ENCODE measurements at places on chromosomes 12 and 14.

DNA sequence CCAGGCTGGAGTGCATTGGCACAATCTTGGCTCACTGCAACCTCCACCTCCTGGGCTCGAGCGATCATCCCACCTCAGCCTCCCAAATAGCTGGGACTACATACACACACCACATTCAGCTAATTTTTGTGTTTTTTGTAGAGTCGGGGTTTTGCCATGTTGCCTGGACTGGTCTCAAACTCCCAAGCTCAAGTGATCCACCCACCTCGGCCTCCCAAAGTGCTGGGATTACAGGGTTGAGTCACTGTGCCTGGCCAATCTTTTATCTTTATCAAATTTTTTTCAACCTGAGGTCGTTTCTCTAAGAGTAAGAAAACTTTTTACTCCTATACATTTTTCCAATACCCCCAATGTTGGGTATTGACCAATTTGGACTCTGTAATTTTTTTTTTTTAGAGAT lies 40.0 kb upstream of the NAP1L1 start:
- DNase-seq: no peak

GRCh38 chr12:109996483-109996853 lies 300 bp upstream of the GIT2 start:
- no peak for DNase-seq

DNA sequence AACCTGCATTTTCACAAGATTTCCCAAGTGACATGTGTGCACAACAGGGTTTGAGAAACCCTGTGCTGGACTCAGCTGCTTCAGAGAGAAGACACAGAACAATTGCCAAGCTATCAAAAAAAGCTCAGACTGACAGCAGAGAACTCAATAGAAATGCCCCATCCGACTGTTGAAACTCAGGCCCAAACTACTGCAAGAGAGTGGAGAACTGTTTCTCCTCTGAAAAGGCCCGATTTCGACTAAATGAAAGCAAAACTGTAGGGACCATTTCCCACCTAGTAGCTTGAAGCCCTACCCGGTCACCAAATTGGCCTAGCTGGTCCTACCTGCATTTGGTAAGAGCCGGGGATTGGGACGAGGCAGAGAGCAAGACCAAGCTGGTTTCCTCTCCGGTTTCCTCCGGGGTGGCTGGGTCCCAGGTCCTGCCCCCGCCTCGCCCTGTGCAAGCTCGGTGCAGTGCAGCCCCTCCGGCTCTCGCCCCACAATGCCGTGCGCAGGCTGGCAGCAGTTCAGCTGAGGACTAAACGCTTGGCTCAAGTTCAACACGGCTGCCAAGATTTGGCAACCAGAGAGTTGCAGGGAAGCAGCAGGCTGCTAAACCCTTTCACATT lies 1180.6 kb downstream of the VRK1 start:
- no peak for DNase-seq

- no peak for DNase-seq
These were observed 634.9 kb downstream of the DIO2 start for GRCh38 chr14:79576424-79576823.

- no peak for DNase-seq
These were observed 19.6 kb downstream of the HIGD1C start for GRCh38 chr12:50971946-50972345.

GRCh38 chr12:109387425-109388166 lies 39.9 kb downstream of the MYO1H start:
- no peak for DNase-seq

GRCh38 chr12:6334940-6335450 lies 6.9 kb downstream of the TNFRSF1A start:
- DNase-seq: no peak

GRCh38 chr12:71768900-71769299 lies 14.2 kb downstream of the RAB21 start:
- DNase-seq: no peak

GRCh38 chr14:103832046-103832445 lies 15.3 kb downstream of the PPP1R13B start:
- DNase-seq: no peak

- no peak for DNase-seq
These were observed 49.8 kb downstream of the SLC6A12 start for GRCh38 chr12:164207-164606.

DNA sequence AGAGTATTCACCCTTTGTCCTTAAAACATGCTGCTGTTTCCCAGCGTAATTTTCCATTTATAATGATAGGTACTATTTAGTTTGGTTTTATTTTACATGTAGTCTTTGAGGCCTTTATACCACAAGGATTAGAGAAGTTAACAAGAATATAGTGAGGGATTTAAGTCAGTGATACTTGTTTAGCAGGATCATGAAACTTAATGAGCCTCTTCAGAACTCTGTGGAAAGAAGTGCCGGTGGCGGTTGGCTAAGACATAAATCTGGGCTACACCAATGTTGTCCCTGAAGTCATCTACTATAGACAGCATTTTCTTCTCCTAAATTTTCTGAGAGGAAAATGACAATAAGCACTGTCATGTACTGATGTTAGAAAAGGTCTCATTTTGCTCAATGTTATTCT lies 1226.0 kb upstream of the SEL1L start:
- DNase-seq: no peak

- no peak for DNase-seq
These were observed 65.4 kb downstream of the FZD10 start for GRCh38 chr12:130227641-130228040.

- no peak for DNase-seq
These were observed 33.9 kb downstream of the ARID2 start for GRCh38 chr12:45763381-45763780.

DNA sequence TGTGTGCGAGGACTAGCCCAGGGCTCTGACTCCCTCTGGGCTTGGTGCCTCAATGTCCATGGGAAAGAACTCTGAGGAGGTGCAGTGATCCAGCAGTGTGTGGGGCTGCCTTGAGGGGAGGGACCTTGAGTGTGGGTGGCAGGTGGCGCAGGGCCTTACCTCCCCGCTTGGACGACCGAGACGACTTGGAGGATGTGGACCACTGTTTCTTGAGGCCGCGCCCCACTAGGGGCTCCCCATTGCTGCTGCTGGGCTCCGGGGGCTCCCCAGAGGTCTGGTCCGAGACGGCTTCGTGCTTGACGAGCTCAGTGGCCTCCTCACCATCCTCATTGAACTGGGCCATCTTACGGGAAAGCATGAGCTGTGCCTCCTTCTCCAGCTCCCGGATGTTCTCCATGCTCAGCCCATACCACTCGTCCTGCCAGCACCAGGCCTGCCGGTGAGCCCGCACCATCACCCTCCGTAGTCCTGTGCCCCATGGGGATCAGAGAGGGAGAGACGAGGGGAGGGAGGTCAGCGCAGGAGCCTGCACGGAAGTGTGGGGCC lies 24.7 kb downstream of the ARL6IP4 start:
- no peak for DNase-seq

- DNase-seq: no peak
These were observed 286.0 kb downstream of the ZFP36L1 start for GRCh38 chr14:68506645-68507419.

GRCh38 chr14:101824339-101824727 lies 62.8 kb downstream of the PPP2R5C start:
- no peak for DNase-seq

DNA sequence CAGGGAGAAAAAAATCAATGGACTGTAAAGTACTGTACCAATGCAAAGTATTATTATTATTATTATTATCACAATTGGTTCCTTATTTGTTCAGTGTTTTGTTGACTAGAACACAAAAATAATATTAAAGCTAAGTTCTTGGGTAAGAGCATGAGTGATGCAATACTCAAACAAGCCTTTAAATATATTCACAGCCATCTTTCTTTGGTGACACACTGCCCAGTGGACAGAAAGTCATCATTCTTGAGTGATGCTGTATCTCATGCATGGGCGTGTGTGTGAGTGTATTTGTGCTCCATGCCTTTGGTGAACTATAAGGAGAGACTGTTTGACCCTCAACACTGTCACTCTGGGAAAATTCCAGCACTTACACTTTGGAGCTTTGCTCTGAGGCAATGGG lies 93.6 kb downstream of the KCNK10 start:
- no peak for DNase-seq

DNA sequence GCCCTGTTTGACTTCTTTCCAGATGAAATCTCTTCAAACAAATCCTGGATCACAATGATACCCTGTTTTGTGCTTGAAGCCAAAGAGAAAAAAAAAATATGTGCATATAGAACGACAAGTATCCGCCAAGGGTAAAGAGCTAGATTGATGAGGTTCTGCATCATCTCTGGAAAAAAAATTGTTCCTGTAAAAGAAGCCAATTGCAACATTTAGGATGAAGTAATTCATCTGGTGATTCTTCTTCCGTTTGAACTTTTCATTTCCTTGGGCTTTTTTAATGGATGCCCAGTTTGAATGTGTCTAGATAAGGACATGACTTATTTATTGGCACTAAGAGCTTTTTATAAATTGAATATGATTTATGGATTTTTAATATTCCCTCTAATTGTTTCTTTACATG lies 38.1 kb upstream of the NPAS3 start:
- DNase-seq: no peak

DNA sequence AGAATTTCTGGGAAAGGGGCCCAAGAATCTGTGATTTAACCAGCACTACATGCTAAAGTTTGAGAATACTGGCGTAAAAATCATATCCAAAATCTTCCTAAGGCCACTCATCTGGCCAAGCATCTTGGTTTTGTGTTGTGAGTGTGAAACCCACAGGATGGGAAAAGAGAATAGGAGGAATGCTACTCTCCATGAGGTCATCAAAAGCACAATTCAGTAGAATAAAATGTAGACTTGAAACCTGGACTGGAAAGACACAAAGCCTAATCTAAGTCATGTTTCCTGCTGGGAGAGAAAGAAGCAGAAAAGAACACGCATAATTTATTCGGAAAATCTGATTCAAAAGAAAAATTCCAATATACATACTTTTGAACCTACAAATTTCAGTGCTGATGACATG lies 42.3 kb downstream of the NR1H4 start:
- DNase-seq: no peak

- DNase-seq: no peak
These were observed 8.0 kb upstream of the C1R start for GRCh38 chr12:7100239-7100638.

DNA sequence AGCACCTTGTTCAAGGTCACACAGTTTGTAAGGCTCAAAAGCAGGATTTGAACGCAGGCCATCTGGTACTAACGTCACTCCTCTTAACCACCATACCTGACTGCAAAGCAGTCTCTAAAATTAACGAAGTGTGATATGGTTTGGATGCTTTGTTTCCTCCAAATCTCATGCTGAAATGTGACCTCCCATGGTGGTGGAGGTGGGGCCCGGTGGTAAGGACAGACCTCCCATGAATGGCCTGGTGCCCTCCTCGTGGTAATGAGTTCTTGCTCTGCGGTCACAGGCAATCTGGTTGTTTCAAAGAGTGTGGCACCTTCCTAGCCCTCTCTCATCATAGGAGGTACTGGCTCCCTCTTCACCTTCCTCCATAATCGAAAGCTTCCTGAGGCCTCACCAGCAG lies 102.2 kb upstream of the BCL2L14 start:
- DNase-seq: no peak

GRCh38 chr12:50353869-50354593 lies 42.4 kb downstream of the FAM186A start:
- DNase-seq: no peak
